ENCODE measurements at places on chromosomes 5 and 9.

- H3K27me3 ChIP-seq, result no peaks in the 10 kb centered on the region
- H3K4me3 ChIP-seq, result no peak overlapping the region
- no peaks in the 10 kb centered on the region for H3K36me3 ChIP-seq
- H3K27ac ChIP-seq, result no peak overlapping the region
- no peak for DNase-seq
Observed at GRCh38 chr9:119509291-119509905, 140.2 kb upstream of the BRINP1 start.

GRCh38 chr9:116580853-116581252, 106.3 kb upstream of the TRIM32 start:
- no peak overlapping the region for H3K4me3 ChIP-seq
- H3K27me3 ChIP-seq, result no peaks in the 10 kb centered on the region
- no peaks in the 10 kb centered on the region for H3K4me1 ChIP-seq
- no peak overlapping the region for H3K27ac ChIP-seq

GRCh38 chr5:179158556-179158955, 98.4 kb downstream of the ZNF354C start:
- DNase-seq, result no peak
- H3K27ac ChIP-seq, result no peak overlapping the region
- no peak overlapping the region for H3K4me3 ChIP-seq
- H3K27me3 ChIP-seq, result no peaks in the 10 kb centered on the region

DNA sequence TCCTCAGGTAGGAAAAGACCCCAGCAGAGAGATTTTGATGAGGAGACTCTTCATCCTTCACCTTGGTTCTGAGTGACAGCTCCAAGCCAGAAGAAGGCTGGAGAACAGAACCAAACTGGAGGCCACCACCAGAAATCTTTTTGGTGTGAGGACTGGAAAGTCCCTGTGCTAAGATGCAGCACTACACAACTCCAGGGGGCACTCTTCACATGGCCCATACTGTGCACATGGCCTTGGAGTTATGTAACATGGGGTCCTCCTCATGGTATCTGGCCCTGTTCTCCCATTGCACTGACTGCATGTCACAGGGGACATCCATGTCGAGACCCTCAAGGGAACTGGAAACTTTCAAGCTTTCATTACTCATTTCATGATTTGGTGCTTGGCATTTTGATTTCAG, 17.3 kb upstream of the STX17 start:
- peaks cover 2% of the 10 kb centered on the region for H3K36me3 ChIP-seq
- H3K4me1 ChIP-seq, result no peaks in the 10 kb centered on the region
- no peak overlapping the region for H3K4me3 ChIP-seq
- H3K27me3 ChIP-seq, result no peaks in the 10 kb centered on the region
- no peak overlapping the region for H3K27ac ChIP-seq

GRCh38 chr9:36053971-36054370, 17.3 kb downstream of the RECK start:
- H3K27me3 ChIP-seq, result no peaks in the 10 kb centered on the region
- no peak overlapping the region for H3K4me3 ChIP-seq
- no peaks in the 10 kb centered on the region for H3K4me1 ChIP-seq
- H3K36me3 ChIP-seq, result no peaks in the 10 kb centered on the region
- DNase-seq, result no peak
- H3K27ac ChIP-seq, result no peak overlapping the region

GRCh38 chr5:40353442-40353841, 326.3 kb upstream of the PTGER4 start:
- no peaks in the 10 kb centered on the region for H3K36me3 ChIP-seq
- H3K27ac ChIP-seq, result no peak overlapping the region
- H3K4me3 ChIP-seq, result no peak overlapping the region
- H3K4me1 ChIP-seq, result no peaks in the 10 kb centered on the region
- no peaks in the 10 kb centered on the region for H3K27me3 ChIP-seq

DNA sequence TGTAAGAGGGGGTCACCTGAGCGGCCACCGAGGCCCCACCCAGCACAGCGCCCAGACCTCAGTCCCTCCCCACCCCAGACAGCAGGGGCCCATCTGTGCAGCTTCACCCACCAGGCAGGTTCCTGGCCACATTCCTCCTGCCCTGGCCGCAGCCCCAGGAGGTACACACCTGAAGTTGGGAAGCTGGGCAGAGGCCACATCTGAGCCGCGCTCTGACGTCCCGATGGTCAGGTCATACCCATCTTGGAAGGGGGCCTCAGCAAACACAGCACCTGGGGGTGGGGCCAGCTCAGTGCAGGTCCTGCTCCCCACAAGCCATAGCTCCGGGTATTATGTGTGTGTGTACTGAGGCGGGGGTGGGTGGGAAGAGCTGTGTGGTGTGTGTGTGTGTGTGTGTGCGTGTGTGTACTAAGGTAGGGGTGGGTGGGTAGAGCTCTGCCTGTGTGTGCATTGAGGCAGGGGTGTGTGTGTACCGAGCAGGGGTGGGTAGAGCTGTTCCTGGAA, 5.6 kb downstream of the SPOUT1 start:
- peaks cover 47% of the 10 kb centered on the region for H3K4me1 ChIP-seq
- DNase-seq, result no peak
- no peaks in the 10 kb centered on the region for H3K36me3 ChIP-seq
- H3K27me3 ChIP-seq, result no peaks in the 10 kb centered on the region

GRCh38 chr5:180492226-180492903, 1.8 kb upstream of the CNOT6 start:
- DNase-seq, result no peak
- no peaks in the 10 kb centered on the region for H3K36me3 ChIP-seq
- no peak overlapping the region for H3K4me3 ChIP-seq
- H3K27ac ChIP-seq, result no peak overlapping the region
- peaks cover 2% of the 10 kb centered on the region for H3K4me1 ChIP-seq
- H3K27me3 ChIP-seq, result no peaks in the 10 kb centered on the region

DNA sequence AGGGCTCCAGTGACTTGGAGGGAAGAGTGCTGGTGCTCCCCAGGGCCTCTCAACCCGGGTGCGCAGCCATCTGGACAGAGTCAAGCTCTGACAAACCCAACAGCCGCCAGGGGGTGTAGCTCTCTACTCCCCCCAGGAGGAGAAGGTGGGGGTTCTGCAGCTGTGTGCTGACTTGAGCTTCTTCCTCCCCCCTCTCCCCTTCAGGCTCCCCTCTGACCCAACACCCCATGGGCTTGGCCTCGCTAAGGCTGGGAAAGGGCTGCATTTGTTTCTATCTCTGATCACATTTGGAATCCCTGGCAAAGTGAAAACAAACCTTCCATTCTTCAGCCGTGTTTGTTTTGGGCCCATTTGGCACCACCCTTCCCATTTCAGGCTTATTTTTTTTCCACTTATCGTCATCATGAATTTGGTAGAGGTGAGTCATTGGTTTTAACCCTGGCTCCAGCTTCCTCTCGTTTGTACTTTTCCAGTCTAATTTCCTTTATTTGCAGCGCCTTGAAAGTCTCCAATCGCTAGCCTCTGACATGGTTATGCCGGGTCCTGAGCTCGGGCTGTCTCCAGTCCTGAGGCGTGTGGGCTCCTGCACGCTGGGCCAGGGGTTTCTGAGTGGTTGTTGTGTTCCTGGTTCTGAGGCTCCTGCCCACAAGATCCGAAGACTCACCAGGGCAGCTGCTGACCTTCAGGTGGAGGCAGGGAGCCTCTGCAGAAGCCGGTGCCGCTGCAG, 36.1 kb downstream of the DAP start:
- no peaks in the 10 kb centered on the region for H3K4me1 ChIP-seq
- peaks cover 12% of the 10 kb centered on the region for H3K36me3 ChIP-seq
- DNase-seq, result no peak
- no peaks in the 10 kb centered on the region for H3K27me3 ChIP-seq
- H3K4me3 ChIP-seq, result no peak overlapping the region
